Stimulated activated CD4-positive, alpha-beta T cell treated with anti-CD3 and anti-CD28 coated beads, Interleukin-1b, Interleukin-23, amount 100 ng/mL, for 1 hour (primary cell): ENCODE measurements at places on chromosomes 6 and 20.
A peak's percentile ranks its signal among the peaks of the same experiment; 100 is the strongest.

DNA sequence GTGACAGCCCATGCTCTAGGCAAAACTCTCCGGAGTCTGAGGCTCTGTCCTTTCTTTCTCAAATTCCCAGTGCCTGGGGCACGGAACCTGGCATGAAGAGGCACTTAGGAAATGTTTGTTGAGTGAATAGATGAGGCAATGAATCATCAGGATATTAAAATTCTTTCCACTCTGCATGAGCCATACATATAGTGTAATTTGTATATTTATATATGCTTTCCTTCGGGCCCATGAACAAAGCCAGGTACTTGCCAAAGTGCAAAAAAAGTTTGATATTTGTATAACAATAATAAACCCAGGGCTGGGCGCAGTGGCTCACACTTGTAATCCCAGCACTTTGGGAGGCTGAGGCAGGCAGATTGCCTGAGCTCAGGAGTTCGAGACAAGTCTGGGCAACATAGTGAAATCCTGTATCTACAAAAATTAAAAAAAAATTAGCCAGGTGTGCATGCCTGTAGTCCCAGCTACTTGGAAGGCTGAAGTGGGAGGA is 212.3 kb upstream of the ZNF217 start:
- no peak for DNase-seq

GRCh38 chr20:41903586-41903985 is 285.4 kb upstream of the CHD6 start:
- no peak for DNase-seq

DNA sequence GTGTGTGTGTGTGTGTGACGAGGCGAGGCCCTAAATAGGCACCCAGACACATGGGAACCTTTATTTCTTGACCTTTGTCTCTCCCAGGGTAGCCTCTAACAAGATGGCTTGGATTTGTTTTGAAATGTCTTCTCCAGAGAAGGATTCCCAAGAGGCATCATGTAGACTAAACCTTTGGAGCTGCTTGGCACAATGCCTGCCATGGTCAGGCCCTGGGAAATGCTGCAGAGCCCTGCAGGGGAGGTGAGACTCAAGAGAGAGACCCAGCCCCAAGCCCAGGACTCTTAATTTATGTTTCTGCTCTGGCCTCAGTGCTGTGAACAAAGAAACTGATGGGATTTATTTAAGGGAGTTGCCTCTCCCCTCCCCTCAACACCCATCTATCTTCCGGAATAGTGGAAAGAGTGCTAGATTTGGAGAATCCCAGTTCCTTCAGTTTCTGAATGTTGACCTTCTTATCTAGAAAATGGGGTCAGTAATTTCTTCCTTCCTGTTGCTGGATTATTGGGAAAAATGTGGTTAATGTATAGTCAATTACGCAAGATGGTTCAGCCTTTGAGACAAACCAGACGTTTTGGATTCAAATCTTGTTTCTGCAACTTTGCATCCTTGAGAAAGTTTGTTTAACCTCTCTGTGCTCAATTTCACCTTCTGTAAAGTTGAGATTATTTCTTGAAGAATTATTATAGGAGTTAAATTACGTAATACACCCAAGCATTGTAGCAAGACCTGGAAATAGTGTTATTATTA is 434.8 kb downstream of the MAFB start:
- DNase-seq: no peak

- no peak for DNase-seq
Measured at GRCh38 chr20:57612916-57613315, 7.3 kb downstream of the ZBP1 start.

- no peak for DNase-seq
Measured at GRCh38 chr6:158293122-158293521, 19.1 kb upstream of the TULP4 start.

- DNase-seq: no peak
Measured at GRCh38 chr6:146149770-146150169, 120.9 kb downstream of the GRM1 start.

DNA sequence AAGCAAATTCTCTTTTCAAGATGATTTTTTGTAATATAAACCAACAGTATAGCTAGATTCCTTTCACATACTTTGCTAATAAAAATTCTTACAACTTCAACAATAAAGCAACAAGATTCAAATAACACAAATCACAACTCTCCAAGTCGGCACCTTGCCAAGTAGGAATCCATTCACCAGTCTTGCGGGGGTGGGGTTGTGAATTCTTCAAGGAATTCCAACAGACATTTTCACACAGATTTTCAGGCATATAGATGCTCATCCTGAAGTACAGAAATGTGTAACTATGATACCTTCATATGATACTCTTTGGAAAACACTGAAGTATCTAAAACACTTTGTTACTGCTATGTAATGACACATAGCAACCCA is 36.5 kb downstream of the SCML4 start:
- no peak for DNase-seq

GRCh38 chr6:53065266-53066076 is at the start of gene FBXO9:
TSS of gene FBXO9 (plus strand) at chr6:53065404. CDS start at chr6:53065790, 386 bp downstream.
- peak; percentile 49 for DNase-seq

- no peak for DNase-seq
Measured at GRCh38 chr20:7741866-7742265, 198.4 kb downstream of the HAO1 start.

GRCh38 chr6:127762284-127762683 is 138.6 kb downstream of the THEMIS start:
- no peak for DNase-seq

DNA sequence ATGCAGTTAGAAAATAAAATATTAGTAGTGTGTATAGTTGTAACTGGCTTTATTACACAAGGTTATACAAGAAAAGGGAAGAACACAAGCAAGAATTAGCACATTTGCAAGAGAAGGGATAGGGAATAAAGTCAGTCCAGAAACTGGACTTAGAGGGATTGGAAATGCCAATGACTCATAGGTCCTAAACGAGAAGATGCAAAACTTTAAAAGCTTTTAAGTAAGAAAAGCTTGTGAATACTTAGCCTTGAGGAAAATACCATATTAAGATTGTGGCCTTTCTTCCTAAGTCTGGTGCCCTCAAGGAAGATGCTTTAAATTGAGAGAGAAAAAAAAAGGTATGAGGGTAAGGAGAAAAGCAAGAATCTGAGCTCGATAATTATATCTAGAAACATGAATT is 102.3 kb upstream of the MCHR2 start:
- no peak for DNase-seq

- no peak for DNase-seq
Measured at GRCh38 chr20:7893014-7893730, 47.1 kb downstream of the HAO1 start.

DNA sequence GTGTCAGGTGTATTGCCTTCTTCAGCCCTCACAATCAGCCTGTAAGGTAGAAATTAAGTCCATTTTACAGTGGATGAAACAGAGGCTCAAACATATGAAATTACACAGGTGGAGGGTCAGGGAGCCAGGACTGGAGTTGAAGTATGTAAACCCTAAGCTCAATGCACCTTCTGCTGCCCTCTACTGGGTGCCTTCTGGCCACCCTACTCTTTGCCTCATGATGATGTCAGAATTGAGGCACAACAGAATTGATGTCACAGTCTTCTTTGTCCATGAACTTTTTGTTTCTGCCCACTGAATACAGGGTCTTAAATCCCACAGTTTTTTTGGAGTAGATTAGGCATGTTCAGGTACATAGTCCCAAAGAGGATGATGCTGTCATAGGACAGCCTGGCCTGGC is 400.8 kb upstream of the CHD6 start:
- DNase-seq: no peak

GRCh38 chr6:33869826-33870423 is 66.1 kb upstream of the MLN start:
- no peak for DNase-seq

DNA sequence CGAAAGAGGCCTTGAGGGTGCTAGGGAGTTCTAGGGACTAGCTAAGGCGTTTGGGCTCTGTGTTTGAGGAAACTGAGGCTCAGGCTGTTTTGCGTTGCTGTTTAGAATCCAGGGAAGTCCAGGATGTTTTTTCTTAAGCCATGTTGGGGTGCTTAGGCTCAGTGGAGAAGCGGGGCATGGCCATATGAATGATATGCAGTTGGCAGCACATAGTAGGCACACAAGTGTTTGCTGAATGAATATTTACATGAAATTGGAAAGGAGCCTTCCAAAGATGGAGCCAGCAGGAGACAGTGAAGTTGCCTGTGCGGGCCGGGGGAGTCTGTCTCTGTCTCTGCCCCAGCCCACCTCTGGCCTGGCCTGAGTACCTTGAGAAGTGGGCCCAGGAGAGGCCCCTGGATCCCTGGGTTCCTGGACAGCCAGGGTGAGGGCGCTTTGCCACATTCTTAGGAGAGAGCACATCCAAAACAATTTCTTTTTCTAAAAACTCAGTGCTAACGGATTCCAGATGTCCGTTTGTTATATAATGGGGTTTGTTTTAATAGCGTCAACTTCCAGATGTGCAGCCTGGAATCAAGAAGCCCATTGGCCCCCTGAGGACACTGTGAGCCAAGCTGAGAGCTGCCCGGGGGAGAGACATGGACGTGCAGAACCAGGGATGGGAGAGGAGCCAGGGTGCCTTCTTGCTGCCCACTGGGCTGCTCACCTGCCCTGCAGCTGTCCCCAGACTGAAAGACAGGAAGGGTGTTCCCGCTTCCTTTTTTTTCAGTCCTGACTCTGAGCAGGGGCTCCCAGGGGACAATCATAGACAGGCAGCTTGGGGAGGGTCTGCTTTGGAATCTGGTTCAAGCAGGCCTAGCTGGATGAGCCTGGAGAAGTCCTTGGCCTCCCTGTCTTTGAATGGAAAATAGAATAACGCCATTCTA is 20.1 kb upstream of the EMILIN3 start:
- no peak for DNase-seq

DNA sequence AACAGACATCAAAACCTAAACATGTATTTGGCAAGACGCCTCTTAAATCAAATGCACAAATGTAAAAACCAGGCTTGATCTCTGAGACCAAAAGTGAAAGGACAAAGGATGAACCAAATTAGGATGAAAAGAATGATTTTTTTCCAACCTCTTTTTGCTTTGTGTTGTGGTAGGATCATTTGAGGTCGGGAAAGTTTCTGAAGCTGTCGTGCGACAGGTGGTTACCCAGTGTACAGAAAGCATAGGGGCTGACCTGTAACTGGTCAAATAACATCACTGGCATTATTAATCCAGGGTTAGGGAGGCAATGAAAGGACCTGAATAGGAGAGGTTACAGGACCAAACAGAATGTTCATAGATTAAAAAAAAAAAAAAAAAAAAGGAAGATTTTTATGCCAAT is 18.1 kb upstream of the NOL7 start:
- no peak for DNase-seq

DNA sequence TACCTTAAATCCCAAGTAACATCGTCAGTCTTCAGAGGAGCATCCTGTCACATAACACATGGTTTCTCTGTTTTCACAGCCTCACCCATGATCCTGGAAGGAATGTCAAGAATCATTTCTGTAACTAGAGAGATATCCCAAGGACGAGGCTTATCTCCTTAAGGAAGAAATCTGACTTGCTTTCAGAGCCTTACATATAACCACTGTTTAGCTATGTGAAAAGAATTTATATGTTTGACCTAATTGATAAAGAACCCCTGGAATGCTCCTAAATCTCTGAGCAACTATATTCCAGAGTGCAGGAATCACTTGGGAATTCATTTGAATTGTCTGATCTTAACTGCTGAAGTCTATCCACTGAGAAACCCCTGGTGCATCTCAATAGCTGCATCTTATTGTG is 243.1 kb downstream of the ALDH8A1 start:
- DNase-seq: no peak

- no peak for DNase-seq
Measured at GRCh38 chr6:130027948-130028347, 9.6 kb downstream of the L3MBTL3 start.

GRCh38 chr6:140500849-140501248 is 1126.4 kb upstream of the CITED2 start:
- no peak for DNase-seq

GRCh38 chr6:8825726-8826125 is 390.4 kb upstream of the SLC35B3 start:
- no peak for DNase-seq

DNA sequence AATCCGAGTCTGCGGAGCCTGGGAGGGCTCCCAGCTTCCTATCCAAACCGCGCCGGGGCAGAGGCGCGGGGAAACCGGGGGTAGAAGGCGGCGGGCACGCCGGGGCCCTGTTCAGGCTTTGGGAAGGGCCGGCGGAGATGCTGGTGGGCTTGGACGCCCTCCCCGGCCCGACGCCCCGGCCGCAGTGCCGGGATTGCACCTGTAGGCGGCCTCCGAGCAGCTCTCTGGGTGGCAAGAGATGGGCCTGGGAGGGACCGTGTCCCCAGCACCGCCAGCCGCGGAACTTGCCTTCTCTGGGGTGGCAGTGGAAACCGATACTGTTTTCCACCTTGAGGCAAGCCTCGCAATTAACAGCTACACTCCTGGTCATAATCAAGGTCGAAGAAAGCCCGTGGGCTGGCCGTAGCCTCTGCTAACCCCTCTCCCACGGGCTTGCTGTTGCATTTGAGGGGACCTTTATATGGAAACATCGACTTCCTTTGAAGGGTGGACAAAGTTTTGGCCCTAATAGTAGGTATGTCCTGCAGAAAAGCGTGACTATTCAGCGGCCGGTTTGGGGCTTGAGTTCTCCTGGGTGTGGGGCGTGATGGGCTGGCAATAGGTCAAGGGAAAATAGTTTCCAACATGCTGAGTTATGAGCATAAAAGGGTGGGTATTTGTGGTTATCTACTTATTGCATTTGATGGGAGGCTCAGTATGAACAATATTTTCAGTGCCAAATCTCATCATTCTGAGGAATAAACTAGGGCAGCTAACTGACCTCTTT is 1.1 kb upstream of the JAG1 start:
- DNase-seq: no peak

GRCh38 chr20:9903048-9903655 is 64.3 kb upstream of the PAK5 start:
- no peak for DNase-seq

- DNase-seq: no peak
Measured at GRCh38 chr20:62052842-62053464, 12.7 kb downstream of the TAF4 start.

DNA sequence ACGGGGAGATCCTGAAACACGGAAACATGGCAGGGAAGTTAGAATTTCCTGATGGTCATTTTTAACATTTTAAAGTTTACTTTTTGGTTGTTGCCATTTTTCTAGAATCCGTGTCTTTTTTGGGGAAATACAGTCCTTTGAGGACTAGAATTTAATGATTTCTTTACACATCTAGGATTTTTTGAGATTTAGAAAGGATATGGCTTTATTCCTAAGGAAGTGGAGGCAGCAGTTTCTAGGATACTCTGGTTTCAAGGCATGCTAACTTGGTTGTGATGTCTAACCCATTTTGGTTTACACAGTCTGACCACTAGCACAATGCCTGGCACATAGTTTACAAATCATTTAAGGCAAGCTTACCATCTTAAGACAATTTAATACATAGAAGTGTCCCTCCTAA is 1.1 kb upstream of the ZBTB2 start:
- DNase-seq: no peak

- no peak for DNase-seq
Measured at GRCh38 chr6:100808638-100809275, 72.4 kb downstream of the ASCC3 start.

- DNase-seq: no peak
Measured at GRCh38 chr6:129500958-129501739, 208.8 kb downstream of the ARHGAP18 start.

DNA sequence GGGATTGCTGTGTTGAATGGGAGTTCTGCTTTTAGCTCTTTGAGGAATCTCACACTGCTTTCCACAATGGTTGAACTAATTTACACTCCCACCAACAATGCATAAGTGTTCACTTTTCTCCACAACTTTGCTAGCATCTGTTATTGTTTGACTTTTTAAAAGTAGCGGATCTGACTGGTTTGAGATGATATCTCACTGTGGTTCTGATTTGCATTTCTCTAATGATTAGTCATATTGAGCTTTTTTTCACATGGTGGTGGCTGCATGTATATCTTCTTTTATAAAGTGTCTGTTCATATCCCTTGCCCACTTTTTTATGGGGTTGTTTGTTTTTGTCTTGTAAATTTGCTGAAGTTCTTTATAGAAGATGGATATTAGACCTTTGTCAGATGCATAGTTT is 588.3 kb upstream of the ADGRB3 start:
- DNase-seq: no peak
